IgD-negative memory B cell (primary cell): ENCODE measurements at places on chromosomes 7 and 10. TPM values are rescaled to one million over a fixed set of nuclear protein-coding genes. Genes with fewer than 3 reads are reported as not detected.

Gene MMP21
- not detected for polyA plus RNA-seq

Gene DBF4
- polyA plus RNA-seq = 24.9 TPM

Gene CPA5
- polyA plus RNA-seq = not detected

Gene THNSL1
- 5.0 TPM for polyA plus RNA-seq

Gene TMEM236
- polyA plus RNA-seq = not detected

Gene MOGAT3
- polyA plus RNA-seq = not detected
